ENCODE measurements at places on chromosomes 4 and X.

DNA sequence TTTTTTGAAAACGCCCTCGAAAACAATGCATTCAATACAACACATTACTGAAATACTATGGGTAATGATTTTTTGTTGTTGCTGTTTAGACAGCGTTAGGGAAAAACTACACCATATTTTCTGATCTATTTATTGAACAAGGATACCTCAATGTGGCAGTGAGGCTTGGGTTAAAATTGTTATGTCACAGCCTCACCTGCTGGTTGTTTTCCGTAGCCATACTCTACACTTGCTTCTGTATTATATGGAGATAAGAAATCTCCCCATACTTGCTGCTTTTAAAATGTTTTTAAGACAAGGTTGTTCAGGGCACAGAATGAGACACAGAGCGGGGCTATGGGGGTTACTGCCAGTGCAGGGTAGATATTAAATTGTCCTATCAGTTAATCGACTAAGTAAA is 221.6 kb upstream of the FTHL17 start:
- no peak for DNase-seq

DNA sequence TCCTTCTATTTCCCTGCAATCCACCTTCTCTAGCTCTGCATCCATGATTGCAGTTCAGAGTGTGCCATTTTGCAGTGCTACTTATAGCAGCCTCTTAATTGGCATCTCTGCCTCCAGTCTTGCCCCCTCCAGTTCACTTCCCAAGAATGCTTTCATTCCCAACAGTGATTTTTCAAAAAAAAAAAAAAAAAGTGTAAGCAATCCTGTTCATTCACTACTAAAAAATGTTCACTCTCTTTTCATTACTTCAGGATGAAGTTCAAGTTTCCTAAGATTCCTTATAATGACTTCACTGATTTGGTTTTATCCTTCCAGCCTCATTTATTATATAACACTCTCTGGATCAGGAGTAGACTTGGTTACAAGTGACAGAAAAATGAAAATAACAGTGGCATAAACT is 124.7 kb upstream of the LNX1 start:
- no peak for DNase-seq

DNA sequence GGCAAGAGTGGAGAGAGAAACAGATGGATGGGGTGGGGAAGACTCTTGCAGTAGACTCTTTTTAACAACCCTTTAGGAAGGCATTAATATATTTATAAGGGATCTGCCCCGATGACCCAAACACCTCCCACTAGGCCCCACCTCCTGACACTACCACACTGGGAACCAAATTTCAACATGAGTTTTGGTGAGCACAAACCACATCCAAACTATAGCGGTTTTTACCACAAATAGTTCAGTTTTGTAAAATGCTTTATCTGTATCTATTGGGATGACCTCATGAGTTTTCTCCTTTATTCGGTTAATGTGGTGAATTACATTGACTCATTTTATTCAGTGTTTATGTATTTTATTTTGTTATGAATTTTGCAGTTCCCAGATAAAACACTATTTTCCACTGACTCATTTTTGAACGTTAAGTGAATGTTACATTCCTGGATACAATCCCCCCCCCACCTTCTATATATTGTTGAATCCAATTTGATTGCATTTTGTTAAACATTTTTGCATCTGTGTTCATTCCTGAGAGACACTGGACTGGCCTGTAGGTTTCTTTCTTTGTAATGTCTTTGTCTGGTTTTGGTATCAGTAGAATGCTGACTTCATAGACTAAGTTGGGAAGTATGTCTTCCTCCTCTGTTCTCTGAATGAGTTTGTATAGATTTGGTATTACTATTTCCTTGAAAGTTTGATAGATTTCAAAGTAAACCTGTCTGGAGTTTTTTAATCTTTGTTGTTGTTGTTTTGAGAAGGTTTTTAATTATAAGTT is 13.9 kb upstream of the CPLX1 start:
- DNase-seq = no peak

DNA sequence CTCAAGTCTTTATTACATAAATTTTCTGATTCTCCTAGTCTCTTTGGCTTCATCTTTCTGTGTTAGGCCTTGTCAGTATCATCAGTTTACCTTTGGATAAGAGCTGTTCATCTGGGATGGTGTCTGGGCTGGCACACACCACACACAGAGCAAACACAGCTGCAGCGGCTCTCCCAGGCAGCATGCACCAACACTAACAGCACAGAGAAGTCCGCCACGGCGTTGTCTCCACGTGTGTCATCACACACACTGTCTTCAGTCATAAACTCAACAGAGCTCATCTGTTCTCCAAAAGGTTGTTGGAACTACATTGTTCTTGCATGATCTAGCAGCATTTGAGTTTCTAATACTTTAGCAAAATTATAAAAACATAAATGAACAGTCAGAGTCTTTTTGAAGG is 851.9 kb upstream of the FRG1 start:
- no peak for DNase-seq

DNA sequence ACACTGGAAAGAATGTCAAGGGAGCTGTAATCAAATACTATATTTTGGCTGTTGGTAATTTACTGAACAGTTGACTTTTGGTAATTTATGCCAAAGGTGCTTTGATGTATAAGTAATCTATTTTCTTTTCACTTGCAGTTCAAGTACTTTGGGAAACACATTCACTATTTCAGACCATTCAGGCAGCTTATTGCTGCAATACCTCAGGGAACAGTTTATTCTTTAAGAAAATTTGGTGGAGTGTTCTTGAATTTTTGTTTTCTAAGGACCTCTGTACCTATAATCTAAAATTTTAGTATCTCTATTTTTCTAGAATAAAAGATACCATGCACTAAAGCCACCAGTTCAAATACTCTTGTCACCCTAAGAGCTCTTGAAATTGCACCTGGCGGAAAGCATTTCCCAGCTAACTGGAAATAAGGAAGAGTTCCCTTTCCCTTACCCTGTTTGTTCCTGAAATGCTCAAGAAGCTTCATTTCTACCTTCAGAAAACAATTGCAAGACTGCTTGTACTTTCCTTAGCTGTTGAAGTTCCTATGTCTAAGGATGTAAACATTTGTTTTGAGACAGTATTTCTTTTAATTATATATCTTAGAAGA is 633.5 kb upstream of the FAT1 start:
- DNase-seq = no peak

DNA sequence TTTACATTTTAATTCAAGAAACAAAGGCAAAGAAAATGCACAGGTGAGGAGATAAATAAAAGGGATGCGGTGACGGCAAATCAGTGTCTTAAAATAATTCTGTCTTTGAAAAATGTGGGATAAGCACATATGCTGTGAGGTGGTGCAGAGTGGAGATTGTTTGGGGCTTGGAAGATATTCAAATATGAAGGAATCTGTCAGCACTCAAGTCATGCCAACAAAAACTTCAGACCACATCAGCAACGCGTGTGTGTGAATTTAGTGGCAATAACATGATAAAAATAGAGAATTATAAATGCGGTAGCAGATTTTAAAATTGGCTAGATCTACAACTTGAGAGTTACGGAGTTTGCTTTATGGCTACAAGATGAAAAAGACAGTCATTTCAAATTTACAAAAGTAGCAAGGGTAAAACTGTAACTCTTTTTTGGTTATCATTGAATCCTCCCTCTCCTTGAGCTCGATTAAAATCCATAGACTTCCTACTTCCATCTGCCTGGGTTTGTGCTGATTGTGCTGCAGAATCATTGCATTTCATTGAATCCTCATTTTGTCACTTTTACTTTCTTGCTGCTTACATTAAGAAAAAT is 71.5 kb upstream of the VCX2 start:
- no peak for DNase-seq

GRCh38 chr4:175048906-175049305 is 130.7 kb downstream of the ADAM29 start:
- DNase-seq = no peak

GRCh38 chrX:142663330-142664095 is 362.2 kb upstream of the SPANXN4 start:
- DNase-seq = no peak

GRCh38 chrX:20221902-20222301 is 44.8 kb downstream of the RPS6KA3 start:
- no peak for DNase-seq

DNA sequence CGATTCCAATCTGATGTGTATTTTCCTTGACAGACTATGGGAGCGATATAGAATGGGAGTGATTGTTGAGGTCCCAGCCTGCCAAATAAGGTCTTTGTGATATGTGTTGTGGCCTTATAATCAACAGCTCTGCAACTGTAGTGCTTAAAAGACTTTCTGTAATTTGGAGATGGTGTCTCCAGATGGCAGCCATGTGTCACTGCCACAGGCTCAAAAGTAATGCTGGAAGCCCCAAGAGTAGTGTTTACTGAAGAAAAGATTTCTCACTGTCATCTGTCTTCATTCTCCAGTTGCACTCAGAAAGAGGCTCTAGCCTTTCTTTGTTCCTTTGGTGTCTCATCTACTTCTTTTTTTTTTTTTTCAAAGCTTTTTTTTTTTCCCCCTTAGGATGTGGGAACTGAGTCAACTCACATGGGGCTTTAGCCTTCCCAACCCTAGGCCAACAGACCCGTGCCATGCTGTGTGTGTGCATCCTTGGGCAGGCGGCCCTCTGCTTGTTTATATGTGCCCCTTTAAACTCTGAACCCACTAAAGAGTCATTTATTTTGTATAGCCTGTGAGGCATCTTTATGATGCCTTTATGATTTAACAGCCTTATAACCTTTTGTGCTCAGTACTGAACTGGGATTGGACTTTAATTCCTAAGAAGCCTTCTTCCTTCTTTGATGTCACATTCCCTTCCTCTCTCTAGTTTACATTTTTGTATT is 15.6 kb downstream of the SRPX2 start:
- DNase-seq = no peak

DNA sequence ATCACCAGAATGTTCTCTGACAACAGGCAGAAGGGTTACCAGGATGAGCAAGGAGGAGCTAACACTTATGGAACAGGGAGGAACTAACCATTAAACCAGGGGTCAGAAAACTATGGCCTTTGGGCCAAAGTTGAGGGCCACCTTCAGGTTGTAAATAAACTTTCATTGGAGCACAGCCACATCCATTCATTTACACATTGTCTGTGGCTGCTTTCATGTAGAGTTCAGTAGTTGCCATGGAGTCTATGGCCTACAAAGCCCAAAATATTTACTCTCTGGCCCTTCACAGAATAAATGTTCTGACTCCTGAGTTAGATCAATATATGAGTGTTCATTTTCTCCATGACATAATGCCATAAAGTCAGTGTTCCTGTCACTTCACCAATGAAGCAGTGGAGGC is 13.2 kb upstream of the HCCS start:
- DNase-seq = no peak

- DNase-seq = no peak
These were observed 324.2 kb downstream of the MAPK10 start for GRCh38 chr4:86035688-86036087.

- no peak for DNase-seq
These were observed 1715.1 kb upstream of the IGFBP7 start for GRCh38 chr4:58825278-58825677.

DNA sequence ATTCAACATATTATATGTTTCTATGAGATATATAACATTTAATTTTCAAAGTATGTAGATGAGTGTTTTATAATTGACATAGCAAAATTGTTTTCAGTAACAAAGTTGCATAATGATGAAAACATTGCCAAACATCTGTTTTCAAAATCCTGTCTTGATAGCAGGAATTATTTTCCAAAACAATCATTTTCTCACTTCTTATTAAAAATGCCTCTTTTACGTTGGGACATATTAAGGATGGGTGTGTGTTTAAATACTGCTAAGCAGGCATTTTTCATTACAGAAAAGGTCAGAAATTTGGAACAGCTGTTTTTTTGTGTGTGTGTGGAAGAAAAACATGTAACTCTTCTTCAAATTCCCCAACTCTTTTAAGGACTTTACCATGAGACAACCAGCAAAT is 452.0 kb downstream of the SPRY1 start:
- no peak for DNase-seq

DNA sequence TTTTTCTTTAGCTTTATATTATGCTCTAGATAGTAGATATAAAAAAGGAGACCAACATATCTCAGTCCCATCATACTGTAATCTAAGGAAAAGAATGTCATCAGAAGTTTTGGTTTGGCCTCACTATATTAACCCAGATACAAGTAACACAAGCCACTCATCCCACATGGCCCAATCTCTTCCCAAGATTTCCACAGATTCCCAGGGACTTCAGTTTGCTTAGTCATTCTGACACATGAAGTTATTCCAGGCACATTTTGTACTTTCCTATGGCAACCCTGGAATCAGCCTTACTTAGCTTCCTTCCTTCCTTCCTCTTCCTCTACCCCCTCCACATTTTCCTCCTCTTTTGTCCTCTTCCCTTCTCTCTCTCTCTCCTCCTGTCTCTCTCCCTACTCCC is 21.7 kb upstream of the DCLK2 start:
- DNase-seq = no peak

- no peak for DNase-seq
These were observed 882.6 kb downstream of the TRIML1 start for GRCh38 chr4:189021831-189022230.

GRCh38 chrX:9737363-9737762 is 28.3 kb downstream of the GPR143 start:
- no peak for DNase-seq

GRCh38 chr4:69116645-69117321 is 20.5 kb downstream of the UGT2B7 start:
- DNase-seq = no peak

DNA sequence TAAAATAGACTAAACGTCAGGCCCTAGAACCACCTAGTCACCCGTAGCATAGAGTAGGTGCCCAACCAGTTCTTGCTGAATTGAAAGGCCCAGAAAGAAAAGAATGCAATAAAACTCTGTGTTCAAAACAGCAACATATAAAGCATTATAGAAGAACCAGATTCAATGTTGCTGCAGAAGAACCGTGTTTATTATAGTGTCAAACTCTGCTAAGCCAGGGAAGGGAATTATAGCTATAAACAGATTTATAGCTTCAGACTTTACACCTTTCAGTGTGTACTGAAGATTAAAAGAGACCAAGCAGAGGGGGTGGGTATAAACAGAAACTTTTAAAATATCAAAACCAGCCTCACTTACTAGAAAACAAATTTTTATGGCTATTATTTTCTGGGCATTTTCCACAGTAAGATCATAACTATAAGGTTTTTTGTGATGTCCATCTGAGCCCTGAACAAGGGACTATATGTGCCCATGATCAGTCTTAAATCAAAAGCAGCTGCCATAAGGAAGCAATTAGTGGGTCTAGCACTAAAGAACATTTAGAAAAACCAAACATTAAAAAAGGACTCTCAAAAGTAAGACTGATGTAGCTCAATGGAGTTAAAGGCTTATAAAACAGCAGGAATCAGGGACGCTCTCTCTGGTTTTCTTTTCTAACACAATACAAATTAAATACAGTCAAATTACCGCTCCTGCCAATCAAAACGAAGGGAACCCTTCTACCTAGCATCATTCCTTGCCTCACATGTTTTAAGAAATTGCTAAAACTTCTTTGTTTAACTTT is 219.7 kb upstream of the ETNPPL start:
- no peak for DNase-seq

- no peak for DNase-seq
These were observed 203.9 kb upstream of the LEF1 start for GRCh38 chr4:108372681-108373080.

Data from activated T-cell treated with anti-CD3 and anti-CD28 coated beads for 24 hours (primary cell).